Fibroblast of villous mesenchyme (primary cell): ENCODE measurements at places on chromosomes 4 and X. TPM values are rescaled to one million over a fixed set of nuclear protein-coding genes. Genes with fewer than 3 reads are reported as not detected.

The TET2 gene
- total RNA-seq = 16.8 and 18.1 TPM in 2 replicates

DNA sequence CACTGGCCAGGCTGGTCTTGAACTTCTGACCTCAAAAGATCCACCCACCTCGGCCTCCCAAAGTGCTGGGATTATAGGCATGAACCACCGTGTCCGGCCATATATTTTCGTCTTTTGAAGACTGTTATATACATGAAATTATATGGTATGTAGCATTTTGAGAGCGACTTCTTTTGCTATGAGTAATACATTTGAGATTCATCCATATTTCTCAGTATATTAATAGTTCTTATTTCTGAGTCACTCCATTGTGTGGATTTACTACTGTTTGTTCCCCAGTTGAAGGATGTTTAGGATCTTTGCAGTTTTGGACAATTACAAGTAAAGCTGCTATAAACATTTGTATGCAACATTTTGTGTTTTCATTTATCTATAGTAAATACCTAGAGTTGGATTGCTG lies 34.9 kb downstream of the GNL3L start:
- DNase-seq = no peak

DNA sequence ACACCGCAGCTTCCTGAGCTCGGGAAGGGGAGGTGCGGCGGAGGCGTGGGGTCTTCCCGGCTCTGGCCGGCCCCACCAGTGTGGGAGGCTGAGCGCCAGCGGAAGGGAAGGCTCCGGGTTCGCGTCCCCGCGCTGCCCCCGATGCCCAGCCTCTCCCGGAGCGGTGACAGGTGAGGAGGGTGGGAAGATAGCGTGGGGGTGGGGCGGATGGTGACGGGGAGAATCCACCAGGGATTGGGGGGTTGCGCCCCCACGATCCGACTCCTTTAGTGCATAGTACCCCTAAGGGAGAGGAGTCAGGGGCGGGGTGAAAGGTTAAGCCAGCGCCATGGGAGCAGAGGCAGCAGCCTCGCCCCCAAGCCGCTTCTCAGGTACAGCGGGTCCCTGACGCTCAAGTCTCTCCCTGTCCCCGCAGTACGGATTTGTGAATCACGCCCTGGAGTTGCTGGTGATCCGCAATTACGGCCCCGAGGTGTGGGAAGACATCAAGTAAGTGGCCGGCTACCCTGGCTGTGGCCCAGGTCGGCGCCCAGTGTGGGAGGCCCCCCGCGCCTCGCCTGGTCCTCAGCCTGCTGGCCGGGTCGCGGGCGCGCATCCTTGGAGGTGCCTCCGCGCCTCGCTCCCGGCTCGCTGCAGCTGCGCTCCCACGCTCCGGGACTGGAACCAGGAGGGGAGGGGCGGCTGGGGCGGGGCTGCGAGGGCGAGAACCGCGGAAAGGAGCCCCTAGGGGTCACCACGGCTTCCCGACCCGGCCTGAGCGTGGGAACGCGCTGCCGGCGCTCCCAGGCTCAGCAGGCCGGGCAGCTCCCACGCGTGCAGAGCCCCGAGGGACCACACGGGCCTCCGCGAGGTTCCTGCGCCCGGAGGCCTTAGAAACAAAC lies 791 bp downstream of the GUCY1B1 start:
- DNase-seq = peak; percentile 48

GRCh38 chr4:79917246-79917645 lies 155.8 kb downstream of the ANTXR2 start:
- DNase-seq = peak; percentile 54
